ENCODE measurements at places on chromosomes 4 and X.
A peak's percentile ranks its signal among the peaks of the same experiment; 100 is the strongest.

DNA sequence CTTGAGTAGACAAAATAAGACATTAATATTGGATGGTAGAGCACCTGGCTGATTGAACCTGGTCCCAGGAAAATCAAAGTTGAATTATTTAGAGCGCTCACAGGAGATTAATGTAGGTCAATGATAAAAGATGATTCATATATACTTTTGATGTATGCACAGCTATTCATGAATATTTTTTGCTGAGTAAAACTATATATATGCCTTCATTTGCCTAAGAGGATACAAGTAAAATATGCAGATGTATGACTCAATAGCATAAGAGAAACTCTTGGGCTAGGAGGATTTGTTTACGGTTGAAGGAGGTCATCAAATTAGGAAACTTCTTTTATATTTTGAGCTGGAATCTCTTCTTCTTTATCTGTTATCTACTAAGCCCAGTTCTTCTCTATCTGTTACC lies 202.7 kb upstream of the HS3ST1 start:
- peak; percentile 46 for DNase-seq

DNA sequence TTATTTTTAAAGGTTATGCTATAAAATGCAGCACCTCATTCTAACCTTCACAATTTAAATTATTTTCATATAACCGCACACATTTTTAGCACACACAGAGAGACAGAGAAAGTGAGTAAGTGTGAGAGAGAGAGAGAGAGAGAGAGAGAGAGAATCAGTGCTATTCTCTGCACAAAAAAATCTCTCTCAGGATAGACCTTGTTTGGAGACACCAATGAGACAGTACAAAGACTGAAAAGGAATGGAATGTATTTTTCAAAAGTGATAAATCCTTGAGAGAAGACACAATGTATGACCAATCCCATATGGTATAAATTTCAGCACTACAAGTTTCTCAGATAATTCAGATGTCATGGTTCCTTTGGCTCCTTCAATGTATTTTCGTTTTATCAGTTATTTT lies 132.1 kb upstream of the PCDH18 start:
- no peak for DNase-seq

DNA sequence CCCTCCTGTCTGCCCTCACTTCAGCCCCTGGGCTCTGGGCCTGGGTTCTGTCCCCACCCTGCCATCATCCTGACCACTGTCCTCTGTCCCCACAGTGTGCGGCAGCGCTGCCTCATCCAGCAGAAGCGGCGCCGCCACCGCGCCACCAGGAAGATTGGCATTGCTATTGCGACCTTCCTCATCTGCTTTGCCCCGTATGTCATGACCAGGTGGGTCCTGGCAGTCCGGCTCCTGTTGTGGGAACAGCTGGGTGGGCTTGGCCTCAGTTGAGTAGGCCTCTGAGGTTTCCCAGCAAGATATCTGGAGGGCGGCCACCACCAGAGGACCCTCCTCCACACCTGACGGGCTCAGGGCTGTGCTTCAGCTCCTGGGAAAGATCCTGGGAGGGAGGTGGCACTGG lies 2.2 kb downstream of the GPR78 start:
- DNase-seq: no peak

- no peak for DNase-seq
These were observed 6.6 kb downstream of the MID1IP1 start for GRCh38 chrX:38807873-38808272.

GRCh38 chr4:80529026-80529425 lies 193.5 kb downstream of the CFAP299 start:
- no peak for DNase-seq

DNA sequence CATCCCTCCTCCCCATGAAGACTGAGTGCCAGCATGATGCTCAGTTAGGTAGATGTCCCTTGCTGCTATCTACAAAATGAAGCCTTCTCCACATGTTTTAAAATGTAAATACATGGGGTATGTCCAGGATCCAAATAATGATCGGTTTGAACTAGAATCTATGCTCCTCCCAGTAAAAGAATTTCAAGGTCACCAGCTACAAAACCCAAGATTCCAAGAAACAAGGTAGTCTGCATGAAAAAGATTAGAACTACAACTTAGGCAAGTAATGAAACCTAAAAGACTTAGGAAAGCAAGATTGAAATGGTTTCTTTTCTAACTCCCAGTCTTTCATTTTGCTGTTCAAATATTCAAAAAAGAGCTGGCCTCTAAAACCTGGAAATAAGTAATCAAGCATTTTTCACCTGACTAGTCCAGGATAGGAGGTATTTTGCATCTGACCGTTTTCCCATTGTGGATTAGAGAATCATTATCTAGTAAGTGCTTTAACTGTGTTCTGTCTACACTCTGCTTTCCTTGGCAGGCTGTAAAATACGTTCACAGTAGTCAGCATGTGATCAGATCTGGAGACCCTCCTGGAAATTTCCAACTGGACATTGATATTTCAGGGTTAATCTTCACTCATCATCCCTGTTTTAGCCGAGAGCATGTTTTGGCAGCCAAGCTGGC lies 57.4 kb downstream of the CC2D2A start:
- DNase-seq: no peak

- no peak for DNase-seq
These were observed 28.7 kb downstream of the LDB2 start for GRCh38 chr4:16869594-16870245.

DNA sequence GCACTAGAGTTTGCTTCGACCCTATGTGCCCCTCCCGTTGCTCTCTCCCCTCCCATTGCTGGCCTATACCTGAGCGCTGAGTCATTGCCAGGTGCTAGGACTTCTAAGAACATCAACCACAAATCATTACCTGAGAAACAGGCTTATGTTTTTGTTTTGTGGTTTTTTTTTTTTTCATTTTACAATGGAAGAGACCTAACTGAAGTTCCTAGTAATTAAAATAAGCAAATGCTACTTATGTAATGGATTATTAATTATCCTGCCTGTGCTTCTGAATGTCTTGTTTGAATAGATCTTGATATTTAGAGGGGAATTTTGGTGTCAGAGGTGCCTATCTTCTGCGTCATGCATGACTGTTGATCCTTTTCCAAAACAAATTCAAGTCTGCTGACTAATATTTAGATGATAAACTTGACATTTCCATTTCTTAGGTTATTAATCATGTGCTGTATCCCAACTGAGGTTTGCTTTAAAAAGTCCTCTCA lies 275.4 kb upstream of the CPEB2 start:
- DNase-seq: peak; percentile 95

DNA sequence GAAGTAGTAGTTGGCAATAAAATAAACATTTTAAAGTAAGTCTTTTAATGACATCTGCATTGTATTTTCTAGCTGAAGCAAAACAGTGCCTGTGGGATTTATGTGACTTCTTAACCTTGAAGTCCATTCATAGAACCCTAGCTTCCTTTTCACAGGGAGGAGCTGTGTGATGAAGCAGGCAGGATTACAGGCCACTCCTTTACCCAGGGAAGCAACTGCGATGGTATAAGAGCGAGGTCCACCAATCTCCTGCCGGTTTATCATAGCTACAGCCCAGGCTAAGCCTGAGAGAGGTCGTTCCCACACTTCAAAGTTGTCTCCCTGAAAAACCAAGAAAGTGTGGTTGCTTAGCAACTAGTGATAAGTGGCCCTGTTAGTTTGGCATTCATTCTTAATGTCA lies 7.0 kb downstream of the RPL36A start:
- DNase-seq: no peak

- DNase-seq: no peak
These were observed 12.5 kb downstream of the RELL1 start for GRCh38 chr4:37673538-37674192.

DNA sequence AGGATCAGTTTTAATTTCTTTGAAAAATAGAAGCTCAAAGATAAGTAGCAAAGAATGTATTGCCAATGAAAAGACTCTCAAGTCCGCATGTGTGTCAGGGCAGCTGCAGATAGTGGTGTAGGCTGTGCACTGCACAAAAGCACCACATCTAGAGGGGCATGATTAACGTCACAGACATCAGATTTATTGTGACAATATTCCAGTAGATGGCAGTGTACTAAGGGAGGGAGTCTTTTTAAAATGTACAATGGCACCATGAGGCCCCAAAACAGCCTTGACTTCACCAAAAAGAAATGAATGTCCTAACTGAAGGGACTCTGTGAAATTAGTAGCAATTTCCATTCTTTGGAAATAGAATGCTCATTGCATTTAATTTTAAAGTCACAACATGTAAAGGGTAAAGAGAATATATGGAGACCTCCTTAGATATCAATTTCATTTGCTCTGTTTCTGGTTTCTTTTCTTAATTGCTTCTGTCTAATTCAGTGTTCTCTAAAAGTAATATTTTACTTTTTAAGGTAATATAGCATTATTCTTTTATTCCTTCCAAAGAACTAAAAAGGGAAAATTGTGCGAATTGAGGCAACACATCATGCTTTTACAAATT lies 98.4 kb downstream of the ZNF827 start:
- peak; percentile 33 for DNase-seq

DNA sequence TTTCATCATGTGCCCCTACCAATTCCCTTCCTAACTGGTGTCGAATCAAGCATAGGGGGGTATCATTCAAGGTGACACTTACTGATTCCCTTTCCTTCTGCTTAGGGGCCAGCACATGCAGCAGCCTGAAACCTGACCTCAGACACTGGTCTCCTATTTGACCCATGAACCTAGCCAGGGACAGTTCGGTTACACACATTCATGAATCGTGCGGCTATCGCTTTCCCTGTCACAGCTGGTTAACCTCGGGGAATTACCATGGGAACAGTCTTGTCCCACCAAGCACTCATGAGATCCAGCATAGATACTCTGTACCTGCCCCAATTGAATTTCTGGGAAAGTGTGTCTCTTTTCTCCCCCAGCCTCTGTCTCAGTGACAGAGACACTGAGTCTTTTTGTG lies 140.4 kb downstream of the ZNF674 start:
- no peak for DNase-seq

GRCh38 chr4:87151730-87152129 lies 68.7 kb downstream of the KLHL8 start:
- DNase-seq: no peak

- no peak for DNase-seq
These were observed 18.0 kb upstream of the TMEM184C start for GRCh38 chr4:147599206-147599605.

DNA sequence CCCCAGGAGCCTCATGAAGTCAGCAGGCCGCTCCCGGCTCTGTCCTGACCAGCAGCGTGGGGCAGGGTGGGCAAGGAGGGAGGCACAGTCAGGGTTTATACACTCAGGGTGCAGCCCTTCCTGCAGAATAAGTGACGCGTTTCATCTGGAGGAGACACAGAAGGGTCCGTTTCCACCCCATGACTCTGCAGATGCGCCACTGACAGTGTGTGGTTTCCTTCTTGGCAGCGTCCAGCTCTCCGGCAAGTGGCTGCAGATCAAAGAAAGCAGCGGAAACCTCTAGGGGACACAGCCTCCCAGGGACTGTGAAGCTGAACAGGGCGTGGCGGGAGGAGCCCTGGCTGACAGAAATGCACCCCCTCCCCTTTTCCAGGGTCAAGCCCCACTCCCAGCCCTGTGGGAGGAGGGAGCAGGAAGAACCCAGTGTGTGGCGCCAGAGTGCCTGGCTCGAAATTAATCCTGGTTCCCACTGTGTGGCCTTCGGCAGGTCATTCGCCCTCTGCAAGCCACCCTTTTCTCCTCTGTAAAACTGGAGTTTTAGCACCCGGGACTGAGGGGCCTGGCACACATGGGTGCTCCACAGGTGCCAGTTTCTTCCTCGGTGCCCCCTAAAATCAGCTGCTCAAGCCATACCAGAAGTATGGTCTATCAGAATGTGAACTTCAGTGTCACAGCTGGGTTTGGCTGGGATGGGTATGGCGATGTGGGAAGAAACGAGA lies 17.3 kb upstream of the TBC1D14 start:
- DNase-seq: no peak

GRCh38 chrX:153969904-153970356 lies 1.7 kb downstream of the HCFC1 start:
- DNase-seq: peak; percentile 20

- DNase-seq: no peak
These were observed 3.1 kb upstream of the FGF16 start for GRCh38 chrX:77444075-77444474.

DNA sequence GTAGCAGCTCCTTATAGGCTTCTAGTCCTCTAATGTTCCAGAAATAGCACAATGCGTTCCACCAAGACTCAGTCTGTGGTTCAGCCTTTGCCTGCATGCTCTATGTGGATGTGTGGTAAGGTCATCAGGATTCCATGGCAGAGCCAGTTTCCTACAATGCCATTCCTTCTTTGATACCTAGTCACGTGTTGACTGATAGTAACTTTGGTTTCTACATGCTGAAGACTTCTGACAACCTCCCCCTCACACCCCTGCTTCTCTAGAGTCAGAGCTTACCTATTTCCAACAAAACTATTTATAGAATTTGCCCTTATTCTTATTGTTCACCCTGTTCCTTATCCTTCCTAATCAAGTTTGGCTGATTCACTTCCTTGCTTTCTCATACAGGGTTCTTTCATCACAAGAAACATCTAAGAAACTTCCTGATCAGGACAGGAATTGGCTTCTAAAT lies 81.1 kb downstream of the CT47B1 start:
- DNase-seq: peak; percentile 37

GRCh38 chr4:31411565-31411964 lies 691.4 kb downstream of the PCDH7 start:
- DNase-seq: no peak

- DNase-seq: peak; percentile 68
These were observed 956.9 kb upstream of the NDST4 start for GRCh38 chr4:116070283-116070682.

DNA sequence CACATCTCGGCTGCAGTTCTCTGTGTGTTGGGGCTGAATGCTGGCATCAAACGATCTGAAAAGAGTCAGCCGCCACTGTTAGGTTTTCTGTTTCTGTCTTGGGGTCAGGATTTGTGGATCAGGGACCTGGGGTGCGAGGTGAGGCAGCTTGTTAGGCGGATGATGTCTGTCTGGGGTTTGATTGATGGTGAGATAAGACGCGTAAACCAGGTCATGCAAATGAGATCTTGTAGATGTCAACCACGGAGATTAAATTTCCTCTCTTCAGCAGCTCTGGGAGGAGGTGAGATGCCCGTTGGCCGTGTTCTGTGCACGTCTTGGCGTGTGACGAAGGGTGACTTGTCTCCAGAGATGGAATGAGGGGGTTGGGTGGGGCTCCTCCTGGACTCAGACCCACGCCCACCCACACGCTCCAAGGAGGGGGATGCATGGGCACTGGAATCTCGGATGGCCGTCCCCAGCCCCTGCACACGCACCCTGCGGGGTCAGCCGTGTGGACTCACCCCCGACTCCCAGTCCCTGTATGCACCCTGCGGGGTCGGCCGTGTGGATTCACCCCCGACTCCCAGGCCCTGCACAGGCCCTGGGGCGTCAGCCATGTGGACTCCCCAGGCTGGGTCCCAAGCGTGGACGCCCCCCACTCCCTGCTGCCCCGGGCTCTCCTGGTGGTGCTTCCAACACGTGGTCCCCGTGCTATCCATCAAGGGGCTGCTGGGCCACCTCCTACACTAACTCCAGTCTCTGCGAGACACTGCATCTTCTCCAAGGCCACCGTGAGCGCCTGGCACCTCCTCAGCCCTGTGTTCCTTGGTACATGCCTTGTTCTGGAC lies 16.0 kb upstream of the UVSSA start:
- no peak for DNase-seq

- no peak for DNase-seq
These were observed 17.0 kb downstream of the PRKG2 start for GRCh38 chr4:81197864-81198524.

Measured in mammary epithelial cell (primary cell).